ENCODE measurements at places on chromosomes 6 and 20.

GRCh38 chr6:147716434-147716833, 207.9 kb downstream of the SAMD5 start:
- no peak for DNase-seq

DNA sequence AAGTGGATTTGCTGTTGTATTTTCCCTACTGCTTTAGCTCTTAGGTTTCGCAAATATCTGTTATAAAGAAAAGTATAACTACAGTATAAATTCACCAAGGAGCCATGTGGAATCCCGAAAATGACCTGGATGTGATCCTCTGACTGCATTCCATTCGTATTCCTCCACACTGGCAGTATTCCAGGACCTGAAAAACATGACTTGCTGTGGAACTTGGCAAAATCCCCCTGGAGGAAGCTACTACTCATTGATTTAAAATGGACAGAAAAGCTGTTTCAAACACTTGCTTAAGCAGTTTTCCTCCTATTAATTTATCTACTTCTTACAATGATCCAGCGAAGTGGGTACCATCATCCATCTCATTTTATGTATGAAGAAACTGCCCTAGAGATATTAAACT, 13.3 kb upstream of the ENPP5 start:
- DNase-seq: no peak

GRCh38 chr6:158508450-158508849, 51.4 kb upstream of the TMEM181 start:
- no peak for DNase-seq

DNA sequence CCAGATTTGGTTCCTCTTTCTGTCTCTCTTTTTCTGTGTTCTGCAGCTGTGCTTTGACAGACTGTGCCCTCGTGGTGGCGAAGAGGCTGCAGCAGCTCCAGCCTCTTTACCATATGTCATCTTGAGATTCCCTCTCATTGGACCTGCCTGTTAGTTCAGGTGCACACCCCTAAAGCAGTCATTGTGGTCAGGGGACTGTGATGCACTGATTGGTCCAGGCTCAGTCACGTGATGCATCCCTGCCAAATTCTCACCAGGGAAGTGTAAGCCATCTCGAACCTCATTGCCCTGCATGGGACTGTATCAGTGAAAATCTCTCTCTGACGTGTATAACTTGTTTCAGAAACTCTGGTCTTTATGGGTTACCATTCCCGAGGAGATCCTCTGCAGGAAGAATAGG, 160.3 kb downstream of the EYA2 start:
- no peak for DNase-seq

GRCh38 chr6:139591075-139591865, 216.8 kb upstream of the CITED2 start:
- no peak for DNase-seq
